ENCODE measurements at places on chromosomes 11 and 22.

- no peak for DNase-seq
Measured at GRCh38 chr11:111115890-111116289, 129.6 kb upstream of the POU2AF2 start.

GRCh38 chr11:135033540-135033939 is 621.5 kb upstream of the B3GAT1 start:
- no peak for DNase-seq

DNA sequence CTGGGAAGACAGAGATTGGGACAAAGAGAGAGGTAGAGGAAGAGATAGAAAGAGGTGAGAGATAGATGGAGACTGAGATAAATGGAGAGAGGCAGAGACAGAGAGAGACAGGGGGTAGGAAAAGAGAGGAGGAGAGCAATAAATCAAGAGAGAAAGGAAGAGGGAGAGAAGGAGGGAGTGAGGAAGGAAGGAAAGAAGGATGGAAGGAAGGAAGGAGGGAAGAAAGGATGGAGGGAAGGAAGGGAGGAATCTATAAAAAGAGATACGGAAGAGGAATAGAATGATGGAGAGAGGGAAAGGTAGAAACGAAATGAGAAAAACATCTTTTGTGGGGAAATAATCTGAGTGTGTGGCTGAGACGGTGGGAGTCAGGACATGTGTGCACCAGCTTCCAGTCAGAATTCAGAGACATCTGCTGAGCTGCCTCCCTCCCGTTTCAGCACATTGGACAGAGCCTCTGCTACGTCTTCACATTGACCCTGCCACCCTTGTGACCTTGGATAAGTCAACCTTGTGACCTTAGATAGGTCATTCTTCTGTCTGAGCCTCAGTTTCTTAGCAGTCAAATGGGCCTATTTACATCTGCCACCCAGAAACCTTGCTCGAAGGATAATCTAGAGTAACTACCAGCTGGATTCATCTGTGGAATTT is 417.8 kb downstream of the MIAT start:
- no peak for DNase-seq

DNA sequence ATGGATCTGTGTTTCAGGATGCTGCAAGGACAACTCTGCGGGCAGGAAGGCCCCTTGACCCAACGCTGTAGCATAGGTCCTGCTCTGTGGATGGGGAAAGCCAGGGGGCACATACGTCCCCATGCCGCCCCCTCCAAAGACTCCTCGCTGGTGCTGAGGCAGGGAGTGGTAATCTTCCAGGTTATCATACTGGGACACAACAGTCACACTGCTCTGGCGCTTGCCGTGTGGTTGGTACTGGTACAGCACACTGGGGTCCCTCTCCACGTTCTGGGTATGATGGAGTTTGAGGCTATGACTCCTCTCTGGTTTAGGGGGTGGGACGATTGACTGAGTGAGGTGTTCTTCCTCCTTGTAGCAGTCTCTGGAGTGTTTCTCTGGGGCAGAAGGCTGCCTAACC is 26.2 kb upstream of the TP53AIP1 start:
- no peak for DNase-seq

DNA sequence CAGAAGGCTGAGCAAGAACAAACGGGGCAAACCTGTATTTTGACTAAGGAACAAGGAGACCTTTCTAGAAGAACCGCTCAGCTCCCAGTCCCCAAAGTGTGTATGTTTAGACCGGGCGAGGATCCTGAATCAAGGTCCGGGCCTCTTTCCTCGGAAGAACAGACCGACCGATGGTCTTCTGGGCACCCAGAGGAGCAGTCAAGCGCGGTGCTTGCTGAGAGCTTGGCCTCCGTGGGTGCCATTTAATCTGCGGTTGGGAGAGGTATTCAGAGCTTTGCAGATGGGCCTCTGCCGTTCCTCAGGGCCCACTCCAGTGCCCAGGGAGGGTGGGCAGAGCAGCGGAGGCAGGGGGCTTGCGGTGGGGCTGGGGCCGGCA is 26.5 kb upstream of the ATXN10 start:
- no peak for DNase-seq

GRCh38 chr11:104120493-104121137 is 43.3 kb downstream of the PDGFD start:
- DNase-seq, result no peak

DNA sequence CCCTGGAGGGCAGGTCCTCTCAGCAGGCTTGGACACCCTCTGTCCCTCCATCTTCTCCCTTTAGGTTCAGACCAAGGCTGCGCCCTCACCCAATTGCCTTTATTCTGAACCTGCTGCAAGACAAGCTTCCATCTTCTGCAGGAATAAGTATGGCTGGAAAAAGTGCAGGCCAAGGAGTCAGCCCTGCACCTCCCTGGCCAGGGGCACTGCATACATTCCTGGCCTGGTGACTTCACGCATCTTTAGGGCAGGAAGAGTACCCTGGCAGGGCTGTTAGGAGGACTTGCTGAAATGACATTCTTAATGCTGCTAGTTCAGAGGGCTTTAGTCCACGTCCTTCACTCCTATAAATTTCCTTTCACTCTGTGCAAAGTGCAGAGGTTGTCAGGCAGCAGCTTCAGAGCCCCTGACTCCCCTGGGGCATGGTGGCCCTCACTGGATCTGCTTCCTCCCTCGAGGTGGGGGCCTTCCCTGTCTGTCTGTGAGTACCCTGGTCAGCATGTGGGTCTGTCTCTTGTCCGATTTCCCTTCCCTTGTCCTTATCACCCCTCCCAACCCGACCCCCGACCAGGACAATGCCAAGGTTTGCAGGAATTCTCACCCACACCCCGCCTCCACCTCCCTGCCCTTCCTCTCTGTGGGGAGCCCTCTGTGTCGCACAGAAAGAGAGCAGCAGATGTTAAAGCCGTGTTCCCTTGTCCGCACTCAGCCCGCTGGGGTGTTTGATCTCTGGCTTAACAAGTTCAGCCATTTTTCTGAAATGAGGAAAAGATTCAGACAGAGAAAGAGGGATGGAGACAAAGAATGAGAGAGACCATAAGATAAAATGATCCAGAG is 124.5 kb upstream of the SYT13 start:
- no peak for DNase-seq

GRCh38 chr22:44207173-44207980 is 26.7 kb downstream of the PARVG start:
- no peak for DNase-seq

GRCh38 chr22:29190051-29190450 is 15.6 kb upstream of the EMID1 start:
- no peak for DNase-seq

GRCh38 chr11:2445746-2446551 is 1.1 kb downstream of the KCNQ1 start:
- DNase-seq, result no peak

- DNase-seq, result peak; percentile 91
Measured at GRCh38 chr11:74004759-74005615, 3.9 kb downstream of the UCP3 start.

GRCh38 chr11:78832226-78832947 is 257.7 kb upstream of the NARS2 start:
- DNase-seq, result no peak

- DNase-seq, result no peak
Measured at GRCh38 chr11:113596658-113597057, 109.5 kb downstream of the TMPRSS5 start.

DNA sequence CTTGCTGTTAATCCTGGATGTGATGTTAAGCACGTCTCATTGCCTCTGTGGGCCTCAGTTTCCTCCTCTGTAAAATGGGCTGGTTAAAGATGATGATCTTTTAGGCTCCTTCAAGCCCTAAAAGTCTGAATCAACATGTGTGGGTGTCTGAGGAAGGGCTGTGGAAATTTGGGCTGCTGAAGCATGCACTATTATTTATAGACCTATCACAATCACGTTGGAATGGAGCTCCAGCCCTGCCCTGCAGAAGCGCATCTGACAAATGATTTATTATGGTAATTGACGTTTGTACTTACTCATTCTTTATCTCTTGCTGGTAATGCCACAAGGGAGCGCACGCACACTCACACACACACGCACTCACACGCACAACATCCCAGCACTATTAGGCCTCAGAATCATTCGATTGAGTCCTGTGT is 20.4 kb downstream of the P2RX3 start:
- no peak for DNase-seq

DNA sequence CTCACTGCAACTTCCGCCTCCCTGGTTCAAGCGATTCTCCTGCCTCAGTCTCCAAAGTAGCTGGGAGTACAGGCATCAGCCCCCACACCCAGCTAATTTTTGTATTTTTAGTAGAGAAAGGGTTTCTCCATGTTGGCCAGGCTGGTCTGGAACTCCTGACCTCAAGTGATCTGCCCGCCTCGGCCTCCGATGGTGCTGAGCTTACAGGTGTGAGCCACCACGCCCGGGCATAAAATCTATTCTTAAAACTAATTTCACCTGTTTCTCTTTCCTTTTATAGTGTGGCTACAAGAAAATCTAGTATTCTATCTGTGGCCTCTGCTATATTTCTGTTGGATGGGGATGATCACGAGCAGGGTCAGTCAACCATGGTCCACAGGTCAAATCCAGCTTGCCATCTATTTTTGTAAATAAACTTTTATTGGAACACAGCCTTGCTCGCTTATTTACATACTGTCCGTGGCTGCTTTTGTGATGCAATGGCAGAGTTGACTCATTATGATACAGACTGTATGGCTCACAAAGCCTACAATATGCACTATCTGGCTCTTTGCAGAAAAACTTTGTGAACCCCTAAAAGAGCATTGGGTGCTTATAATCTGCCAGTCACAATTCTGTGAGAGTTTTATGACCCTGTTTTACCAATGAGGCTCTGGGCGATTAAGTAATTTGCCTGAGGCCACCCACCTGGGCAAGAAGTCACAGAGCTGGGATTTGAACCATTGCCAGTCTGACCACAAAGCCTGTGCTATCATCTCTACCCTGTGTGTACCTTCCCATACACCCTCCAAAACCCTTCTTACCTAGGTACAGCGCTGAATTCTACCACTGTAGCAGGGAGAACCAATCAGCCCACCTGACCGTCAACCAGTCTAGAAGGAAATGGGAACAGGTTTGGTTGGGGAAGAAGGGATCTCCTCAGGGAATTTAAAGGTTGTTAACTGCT is 28.3 kb downstream of the SLC1A2 start:
- no peak for DNase-seq

DNA sequence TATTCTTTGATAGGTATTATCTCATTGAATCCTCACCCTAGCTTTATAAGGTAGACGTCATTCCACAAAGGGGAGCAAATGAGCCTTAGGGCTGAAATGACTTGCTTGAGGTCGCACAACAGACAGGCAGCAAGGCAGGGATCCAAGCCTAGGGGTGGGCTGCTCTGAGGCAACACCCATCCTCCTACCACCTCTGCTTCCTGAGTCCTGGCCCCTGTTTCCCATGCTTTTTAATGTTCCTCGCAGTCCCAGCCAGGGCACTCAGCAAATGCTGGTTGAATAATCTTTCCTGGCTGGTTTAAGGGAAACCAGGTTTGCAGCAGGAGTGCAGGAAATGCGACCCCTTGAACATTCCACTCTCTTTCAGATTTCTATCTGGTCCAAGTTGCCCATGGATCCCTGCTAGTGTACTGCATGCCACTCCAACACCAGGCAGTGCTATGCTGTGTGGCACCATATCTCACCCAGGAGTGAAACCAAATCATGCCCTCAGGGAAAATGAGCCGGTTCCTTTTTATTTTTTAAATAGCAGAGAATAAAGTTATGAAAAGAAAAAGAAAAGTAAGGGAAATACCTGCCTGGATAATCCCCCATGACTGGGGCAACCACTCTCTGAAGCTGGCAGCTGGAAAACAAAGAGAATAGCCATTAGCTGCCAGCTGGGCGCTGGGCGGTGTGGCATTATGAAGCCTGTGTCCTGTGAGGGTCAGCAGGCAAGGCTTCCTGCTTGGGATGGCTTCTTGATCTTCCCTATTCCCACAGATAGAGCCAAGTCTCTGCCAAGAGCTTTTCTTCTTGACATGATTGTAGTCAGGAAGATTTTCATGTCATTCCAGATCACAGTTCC is 21.8 kb downstream of the MICAL2 start:
- no peak for DNase-seq

GRCh38 chr22:46367707-46368191 is 32.2 kb downstream of the TRMU start:
- peak; percentile 71 for DNase-seq

DNA sequence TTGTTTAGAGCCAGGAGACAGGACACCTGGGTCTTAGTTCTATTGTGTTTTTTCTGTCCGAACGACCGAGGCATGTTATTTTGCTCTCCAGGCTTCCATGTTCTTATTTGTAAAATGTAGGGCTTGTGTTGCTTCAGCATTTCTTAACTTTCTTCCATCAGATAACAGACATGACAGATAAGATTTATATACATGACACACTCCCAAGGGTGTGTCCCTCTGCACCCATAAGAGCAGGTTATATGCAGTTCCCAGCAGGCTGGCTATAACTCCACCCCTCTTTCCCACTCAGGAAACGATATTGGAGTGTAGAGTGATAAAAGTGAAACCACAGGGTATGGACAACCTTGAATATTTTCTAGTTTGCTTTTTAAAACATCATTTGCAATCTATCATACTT is 65.8 kb downstream of the APIP start:
- no peak for DNase-seq

GRCh38 chr11:47324520-47324919 is 28.0 kb downstream of the MYBPC3 start:
- no peak for DNase-seq

GRCh38 chr11:118633319-118633690 is 25.9 kb downstream of the PHLDB1 start:
- no peak for DNase-seq

DNA sequence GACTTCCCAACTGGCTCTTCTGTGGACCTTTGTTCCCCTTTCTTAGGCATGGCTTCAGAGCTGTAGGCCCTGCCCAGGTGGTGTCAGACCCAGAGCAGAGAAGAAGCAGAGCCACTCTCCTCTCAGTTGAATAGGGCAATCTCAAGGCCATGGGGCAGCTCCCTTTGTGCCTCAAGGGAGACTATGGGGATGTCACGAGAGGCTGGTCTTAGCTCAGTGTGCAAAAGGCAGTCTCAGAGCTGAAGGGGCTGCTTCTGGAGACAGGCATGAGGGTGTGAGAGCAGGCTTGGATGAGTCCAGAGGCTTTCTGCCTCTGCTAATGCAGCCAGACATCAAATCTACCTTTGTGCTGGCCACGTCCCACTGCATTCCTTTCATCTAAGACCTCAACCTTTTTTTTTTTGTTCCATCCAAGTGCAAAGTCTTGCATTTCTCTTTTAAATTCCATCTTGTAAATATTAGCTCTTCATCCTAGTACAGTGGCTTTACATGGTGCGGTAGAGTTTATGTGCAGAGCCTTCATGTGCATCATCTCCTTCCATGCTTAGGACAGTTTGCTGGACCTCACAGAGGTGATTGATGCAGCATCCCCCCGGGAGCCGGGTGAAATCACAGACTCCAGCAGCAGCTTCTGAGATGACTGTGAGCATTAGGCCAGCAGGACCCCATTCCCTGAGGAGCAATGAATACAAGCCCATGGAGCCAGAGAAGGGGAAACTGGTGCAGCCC is 34.2 kb upstream of the FCHSD2 start:
- DNase-seq, result no peak

DNA sequence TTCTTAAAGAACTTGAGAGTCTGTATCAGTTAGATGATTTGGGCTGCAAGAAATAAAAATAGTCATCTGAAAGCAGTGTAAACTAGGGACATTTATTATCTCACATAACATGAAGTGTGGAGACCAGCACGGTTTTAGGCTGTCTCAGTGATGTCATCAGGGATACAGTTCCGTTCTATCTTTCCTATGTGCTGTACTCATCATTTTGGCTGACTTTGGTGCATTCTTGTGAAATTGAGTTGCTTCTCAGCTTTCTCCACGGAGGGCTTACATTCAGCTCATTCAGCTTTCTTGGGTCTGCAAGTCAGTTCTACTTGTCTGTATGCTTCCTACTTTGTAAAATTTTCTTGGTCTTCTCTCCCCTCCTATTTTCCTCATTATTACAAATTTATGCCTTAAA is 51.8 kb upstream of the LIN7C start:
- no peak for DNase-seq

- DNase-seq, result no peak
Measured at GRCh38 chr11:128763224-128763623, 69.4 kb downstream of the FLI1 start.

All from CD4-positive, alpha-beta T cell treated with Interleukin-17A for 1 hour (primary cell).